ENCODE measurements at places on chromosomes 2 and 18. TPM values are rescaled to one million over a fixed set of nuclear protein-coding genes. Genes with fewer than 3 reads are reported as not detected.

PMAIP1 gene
- total RNA-seq, result 25.4 TPM

DCDC2C gene
- not detected for total RNA-seq

CD8A gene
- not detected for total RNA-seq

MYO7B gene
- not detected for total RNA-seq

NMUR1 gene
- total RNA-seq, result not detected

C1GALT1C1L gene
- 1.3 TPM for total RNA-seq

NAPG gene
- 67.8 TPM for total RNA-seq

GRCh38 chr2:31060397-31060796 is 77.8 kb downstream of the GALNT14 start:
- no peak for DNase-seq

- no peak for DNase-seq
Measured at GRCh38 chr2:132757676-132758075, 87.7 kb upstream of the LYPD1 start.

DNA sequence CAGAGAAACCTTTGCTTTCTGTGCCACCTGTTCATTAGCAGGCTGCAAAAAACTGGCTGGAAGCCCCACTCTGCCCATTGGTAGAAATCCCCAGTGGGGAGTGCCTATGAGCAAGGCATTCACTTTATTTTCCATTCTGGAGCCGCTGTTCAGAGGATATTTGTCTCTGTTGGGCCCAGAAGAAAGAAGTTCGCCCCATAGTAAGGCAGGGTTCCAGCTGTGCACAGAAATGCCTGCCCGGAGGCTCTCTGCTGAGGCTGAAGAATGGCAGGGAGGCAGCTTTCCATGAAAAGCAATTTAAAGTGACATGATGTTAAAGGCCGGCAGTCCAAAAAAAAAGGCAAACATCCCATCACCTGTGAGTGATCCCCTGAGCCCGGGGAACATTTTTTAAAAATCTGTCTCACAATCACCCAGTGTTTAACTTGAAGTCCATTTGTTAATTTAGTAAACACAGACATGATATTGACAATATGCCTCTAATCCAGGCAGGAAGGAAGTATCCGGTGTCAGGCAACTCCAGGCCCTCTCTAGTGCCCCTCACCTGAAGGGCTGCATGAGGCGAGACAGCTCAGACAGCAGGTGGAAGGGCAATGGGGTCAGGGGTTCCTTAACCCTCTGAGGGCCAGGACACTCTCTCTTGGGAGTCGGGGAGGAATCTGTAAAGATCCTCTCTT is 265.1 kb upstream of the SIX2 start:
- no peak for DNase-seq

DNA sequence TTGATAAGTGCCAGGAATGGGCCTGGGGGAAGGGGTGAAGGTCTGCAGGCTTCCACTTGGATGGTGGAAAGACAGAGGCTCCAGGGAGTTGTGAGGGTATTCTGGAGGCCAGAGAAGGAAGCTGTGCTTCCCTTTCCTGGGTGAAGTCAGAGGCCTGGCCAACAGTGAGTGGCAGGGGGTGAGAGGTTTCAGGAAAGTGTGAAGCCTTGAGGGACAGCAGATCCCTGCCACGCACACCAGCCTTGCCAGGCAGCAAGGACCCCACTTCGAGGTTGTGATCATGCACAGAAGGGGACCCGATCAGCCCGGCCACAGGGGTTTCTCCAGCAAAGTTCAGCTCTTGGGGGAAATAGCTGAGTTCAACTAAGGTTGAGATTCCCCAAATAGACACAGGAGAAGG is 66.5 kb downstream of the SMAD7 start:
- DNase-seq, result no peak

DNA sequence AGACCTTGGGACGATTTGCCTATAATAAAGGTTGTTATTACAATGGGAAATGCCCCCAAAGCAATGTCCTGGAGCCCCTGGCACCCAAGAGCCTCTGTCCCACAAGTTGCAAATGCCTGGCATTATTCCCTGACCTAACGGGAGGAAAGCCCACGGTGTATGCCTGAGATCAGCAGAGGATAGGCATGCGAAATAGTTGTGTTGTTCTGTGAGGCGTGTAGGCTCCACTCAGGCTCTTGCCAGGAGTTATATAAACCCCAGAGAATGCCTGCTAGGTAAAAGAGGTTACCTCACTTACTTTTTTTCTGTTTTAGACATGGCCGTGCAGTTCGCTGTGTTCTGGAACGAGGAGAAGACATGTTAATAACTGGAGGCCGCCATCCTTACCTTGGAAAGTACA is 52.1 kb downstream of the AOX1 start:
- DNase-seq, result no peak

DNA sequence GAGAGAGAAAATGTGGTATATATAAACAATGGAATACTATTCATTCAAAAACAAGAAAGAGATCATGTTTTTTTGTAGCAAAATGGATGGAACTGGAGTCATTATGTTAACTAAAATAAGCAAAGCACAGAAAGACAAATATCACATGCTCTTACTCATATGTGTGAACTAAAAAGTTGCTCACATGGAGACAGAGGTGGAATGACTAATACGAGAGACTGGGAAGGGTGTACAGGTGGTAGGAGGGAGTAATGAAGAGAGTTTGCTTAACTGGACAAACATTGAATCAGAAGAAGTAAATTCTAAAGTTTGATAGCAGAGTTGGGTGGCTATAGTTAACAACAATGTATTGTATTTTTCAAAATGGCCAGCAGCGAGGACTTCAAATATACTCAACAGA is 1080.7 kb upstream of the CHAC2 start:
- no peak for DNase-seq
